Stimulated activated CD8-positive, alpha-beta memory T cell treated with anti-CD3 and anti-CD28 coated beads, Interleukin-7, amount 100 ng/mL, for 24 hours (primary cell): ENCODE measurements at places on chromosomes 6 and 20.

- DNase-seq, result no peak
These were observed 150.8 kb upstream of the FLRT3 start for GRCh38 chr20:14488212-14488611.

- no peak for DNase-seq
These were observed 25.7 kb downstream of the WFDC3 start for GRCh38 chr20:45765980-45766379.

DNA sequence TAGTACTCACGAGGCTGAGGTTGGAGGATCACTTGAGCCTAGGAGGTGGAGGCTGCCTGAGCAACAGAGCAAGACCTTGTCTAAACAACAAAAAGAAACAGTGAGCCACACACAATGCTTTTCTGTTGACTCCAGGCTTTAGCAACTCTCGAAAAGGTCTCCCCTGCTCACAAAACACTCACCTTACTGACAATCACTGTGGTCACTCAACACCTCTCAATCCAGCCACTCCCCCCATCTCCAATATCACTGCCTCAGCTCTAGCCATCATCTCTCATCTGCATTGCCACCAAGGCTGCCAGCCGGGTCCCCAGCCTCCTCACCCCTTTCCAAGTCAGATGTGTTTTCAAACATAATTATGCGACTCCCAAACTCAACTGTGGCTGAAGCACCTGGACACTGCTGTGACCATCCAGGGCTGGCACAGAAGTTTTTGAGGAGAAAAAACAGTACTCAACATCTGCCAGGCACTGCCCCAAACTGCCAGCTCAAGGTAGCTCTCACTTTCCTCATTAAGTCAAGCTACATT lies 218.0 kb upstream of the ARID1B start:
- no peak for DNase-seq

GRCh38 chr6:134060491-134061106 lies 8.2 kb upstream of the SLC2A12 start:
- no peak for DNase-seq

DNA sequence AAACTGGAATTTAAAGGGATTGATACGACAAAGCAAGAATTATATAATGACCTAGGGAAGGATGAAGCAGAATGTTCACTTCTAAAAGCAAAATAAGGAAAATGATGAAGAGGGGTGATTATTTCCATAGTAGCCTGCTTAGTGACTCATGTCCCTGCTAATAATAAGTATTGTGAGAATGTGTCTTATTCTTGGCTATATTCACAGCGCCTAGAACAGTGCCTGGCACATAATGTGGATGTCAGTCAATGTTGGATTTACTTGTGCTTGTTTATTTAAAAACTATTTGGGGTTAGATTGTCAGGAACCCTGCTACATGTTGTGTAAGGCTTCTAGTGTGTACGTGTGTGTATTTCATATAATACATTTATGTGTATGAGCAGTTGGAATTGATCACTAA lies 85.1 kb downstream of the ZFAND3 start:
- no peak for DNase-seq
